ENCODE measurements at places on chromosomes 12 and 14. TPM values are rescaled to one million over a fixed set of nuclear protein-coding genes. Genes with fewer than 3 reads are reported as not detected.

- DNase-seq: no peak
Measured at GRCh38 chr12:240566-240965, 22.1 kb downstream of the SLC6A13 start.

DNA sequence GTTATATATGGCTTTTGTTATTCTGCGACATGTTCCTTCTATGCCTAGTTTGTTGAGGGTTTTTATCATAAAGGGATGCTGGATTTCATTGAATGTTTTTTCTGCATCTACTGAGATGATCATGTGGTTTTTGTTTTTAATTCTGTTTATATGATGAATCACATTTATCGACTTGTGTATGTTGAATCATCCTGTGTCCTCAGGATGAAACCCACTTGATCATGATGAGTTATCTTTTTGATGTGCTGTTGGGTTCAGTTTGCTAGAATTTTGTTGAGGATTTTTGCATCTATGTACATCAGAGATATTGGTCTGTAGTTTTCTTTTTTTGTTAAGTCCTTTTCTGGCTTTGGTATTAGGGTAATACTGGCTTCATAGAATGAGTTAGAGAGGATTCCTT lies 291.2 kb downstream of the AKAP6 start:
- DNase-seq: no peak

The CELA1 gene
- not detected for total RNA-seq

DNA sequence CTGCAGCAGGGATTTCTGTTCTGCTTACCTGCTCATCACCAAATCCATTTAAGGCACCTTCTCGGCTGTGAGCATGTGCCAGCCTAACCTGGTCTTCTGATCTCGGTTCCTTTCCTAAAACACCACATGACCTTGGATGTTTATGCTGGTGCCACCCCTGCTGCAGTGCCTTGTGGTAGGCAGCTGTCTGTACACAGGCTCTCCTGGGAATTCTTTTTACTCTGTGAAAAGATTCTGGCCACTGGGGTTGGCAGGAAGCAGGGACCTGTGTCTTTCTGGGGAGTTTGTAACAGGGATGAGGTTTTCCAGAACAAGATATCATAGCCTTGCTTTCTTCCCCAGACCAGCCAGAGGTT lies 10.4 kb upstream of the PLEKHG3 start:
- DNase-seq: no peak

GRCh38 chr14:67447033-67447381 lies 35.0 kb upstream of the PLEK2 start:
- DNase-seq: no peak

DNA sequence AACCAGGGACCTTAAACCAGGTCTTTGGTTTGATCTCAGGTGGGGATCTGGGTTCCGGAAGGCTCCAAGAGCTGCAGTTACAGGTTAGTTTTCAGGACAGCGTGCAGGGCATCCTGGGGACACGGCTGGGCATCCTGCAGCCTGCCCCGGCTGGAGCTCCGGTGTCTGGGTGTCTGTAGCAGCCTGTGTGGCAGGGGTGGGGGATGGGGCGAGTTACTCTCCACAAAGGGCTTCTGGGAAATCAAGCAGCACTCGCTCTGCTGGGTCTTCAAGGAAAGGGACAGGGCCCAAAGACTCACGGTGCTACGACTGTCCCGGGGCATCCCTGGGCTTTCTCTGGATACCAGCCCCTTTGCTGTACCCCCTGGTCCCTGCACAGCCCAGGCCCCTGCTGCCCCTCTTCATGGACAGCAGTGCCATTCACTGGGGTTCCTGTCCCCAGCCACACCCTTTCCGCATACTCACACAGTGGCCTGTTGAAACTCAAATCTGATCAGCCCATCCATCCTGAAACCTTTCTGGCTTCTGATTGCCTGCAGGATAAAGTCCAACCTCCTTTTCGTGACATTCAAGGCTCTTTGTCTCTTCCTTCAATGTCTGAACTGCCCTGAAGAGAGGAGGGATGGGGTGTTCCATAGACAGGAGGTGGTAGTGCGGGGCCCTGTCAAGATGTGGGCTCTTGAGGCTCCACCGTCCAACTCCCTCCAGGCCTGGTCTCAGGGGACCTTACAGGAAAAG lies 22.2 kb upstream of the PPP1R13B start:
- no peak for DNase-seq

DNA sequence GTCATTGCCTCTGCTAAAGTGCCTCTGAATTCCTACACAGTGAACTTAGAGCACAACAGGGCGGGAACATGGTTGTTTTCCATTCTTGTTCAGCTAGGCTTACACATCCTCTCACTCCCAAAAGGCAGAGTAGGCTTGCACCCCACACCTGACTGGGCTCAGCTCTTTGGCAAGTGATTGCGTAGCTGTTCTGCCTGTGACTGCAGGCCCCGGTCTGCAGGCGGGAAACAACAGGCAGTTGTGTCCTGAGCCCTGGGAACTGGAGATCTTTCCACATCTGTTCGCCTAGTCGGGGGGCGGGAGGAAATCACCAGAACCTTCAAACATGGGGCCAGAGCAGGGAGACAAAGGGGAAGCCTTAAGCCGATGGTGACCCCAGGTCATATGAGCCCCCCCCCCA lies 274.7 kb downstream of the ZFP36L1 start:
- DNase-seq: no peak

- DNase-seq: no peak
Measured at GRCh38 chr12:4471256-4471655, 25.6 kb upstream of the FGF6 start.

DNA sequence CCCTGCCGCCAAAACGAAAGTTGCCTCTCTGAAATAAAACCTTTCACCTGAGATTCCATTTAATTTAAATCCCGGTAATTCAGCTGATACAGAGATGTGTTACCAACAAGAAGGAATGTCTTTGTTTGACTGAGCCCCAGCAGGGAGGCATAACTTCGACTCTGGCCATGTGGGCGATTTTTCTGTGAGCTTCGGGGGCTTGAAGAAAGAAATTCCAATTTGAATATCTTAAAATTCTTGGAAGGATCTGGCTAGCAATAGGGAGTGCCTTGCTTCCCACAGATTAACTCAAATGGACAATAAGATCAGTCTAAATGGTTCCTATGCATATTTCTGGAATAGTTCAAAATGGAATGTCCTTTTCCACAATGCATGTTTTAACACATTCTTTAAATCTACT lies 252.5 kb upstream of the TMPO start:
- DNase-seq: no peak

- DNase-seq: no peak
Measured at GRCh38 chr12:51866762-51867161, 18.2 kb upstream of the FIGNL2 start.

DNA sequence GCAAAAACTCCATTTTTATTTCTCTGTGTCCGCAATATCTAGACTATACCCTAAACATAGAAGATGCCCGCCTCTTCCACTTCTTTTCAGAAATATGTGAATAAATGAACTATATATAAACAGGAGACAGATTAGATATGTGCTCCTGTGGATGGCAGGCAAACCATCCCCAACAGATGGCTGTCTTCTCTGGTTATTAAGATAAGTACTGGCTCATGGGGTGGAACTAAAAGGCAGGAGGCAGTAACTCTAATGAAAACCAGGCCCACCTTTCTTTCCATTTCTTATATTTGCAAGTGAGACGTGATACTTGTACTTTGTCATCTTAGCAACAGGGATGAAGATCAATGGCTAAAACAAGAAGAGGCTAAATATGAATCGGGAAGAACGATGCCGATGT lies 20.2 kb downstream of the E2F7 start:
- DNase-seq: no peak

The FOXG1 gene
- not detected for total RNA-seq

DNA sequence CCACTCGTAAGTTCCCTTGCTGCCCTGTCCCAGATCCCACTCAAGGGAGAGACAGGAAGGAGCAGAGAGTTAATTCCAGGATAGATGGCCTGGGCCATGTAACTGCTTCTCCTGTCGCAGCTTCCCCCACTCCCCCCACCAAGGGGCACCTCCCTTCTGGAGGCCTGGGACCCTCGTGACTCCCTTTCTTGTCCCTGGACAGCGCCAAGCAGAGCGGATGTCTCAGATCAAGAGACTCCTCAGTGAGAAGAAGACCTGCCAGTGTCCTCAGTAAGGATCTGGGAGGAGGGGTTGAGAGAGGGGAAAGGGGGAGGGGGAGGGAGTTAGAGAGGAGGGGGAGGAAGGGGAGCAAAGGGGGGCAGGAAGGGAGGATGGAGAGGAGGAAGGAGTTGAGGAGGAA lies 3.0 kb upstream of the GPR162 start:
- DNase-seq: no peak

The LRRIQ1 gene
- total RNA-seq: 2.1 TPM

DNA sequence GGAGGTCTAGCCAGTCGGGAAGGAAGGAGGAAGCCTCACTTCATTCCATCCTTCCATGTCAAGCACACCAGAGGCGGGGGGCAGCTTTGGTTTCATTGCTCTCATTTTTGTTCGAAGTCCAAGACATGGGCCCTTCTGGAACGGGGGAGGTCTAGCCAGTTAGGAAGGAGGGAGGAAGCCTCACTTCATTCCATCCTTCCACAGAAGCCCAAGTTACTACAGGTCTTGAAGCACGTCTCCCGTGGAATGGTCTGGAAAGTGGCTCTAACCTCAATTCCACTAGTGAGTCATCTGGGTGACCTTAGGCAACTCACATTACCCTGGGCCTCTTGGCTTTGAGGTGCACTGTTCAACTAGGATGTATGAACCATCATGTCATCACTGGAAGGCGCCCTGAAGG lies 156.3 kb downstream of the NTF3 start:
- DNase-seq: no peak

GRCh38 chr14:65045709-65046108 lies 56.6 kb downstream of the MAX start:
- DNase-seq: no peak

- DNase-seq: no peak
Measured at GRCh38 chr12:21638054-21638891, 19.4 kb downstream of the LDHB start.

The LTBP2 gene
- total RNA-seq: 4.3 TPM

The ADGRD1 gene
- total RNA-seq: not detected

The MYO1H gene
- total RNA-seq: not detected

GRCh38 chr14:74941676-74942097 lies 13.7 kb downstream of the PGF start:
- DNase-seq: no peak

- DNase-seq: no peak
Measured at GRCh38 chr12:106135781-106136180, 3.0 kb downstream of the NUAK1 start.

The SUPT16H gene
- 81.9 TPM for total RNA-seq

DNA sequence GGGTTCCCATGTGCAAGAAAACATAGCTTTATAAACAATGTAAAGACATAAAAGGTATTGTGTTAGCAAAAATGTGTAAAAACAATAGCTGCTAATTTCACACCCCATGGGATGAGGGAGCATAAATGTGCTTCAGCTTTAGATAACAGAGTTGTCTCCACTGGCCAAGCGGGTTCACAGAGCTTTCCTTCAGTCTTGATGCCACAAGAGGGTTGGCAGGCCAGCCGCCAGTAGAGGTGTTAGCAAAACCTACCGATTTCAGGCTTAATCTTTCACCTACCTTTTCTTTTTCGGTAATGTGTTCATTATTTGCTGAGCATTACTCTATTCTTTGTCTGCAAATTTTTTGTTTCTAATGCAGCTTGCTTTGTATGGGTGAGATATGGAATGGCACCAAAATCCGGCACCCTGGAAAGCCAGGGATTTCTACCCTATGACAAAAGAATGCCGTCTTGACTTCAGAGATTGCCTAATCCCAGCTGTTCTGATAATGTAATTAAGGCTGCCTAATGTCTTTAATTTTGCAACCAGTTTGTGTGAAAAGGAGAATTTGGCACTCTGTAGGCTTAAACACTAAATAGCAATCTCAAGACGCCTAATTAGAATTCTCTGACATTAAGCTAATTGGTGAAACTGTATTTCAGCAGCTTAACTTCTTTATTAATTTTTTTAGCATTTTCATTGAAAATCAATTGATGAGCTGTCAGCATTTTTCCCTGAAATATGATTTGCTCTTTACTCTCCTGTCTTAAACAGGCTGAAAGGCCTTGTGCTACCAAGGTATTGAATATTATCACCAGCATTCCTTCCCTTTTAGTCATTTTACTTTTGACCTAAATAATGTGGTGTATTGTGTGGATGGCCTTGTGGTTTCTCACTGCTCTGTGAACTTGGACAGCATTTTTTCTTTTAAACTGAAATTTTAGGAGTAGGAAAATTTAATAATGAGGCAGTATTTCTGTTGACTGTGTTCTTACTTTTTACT lies 60.7 kb downstream of the POLR3B start:
- DNase-seq: no peak

- no peak for DNase-seq
Measured at GRCh38 chr12:34395056-34396005, 373.0 kb downstream of the ALG10 start.

The CPNE6 gene
- not detected for total RNA-seq

- DNase-seq: no peak
Measured at GRCh38 chr12:52581066-52581465, 7.4 kb upstream of the KRT74 start.

Data from Calu3 (cell line).